Activated CD4-positive, alpha-beta memory T cell treated with anti-CD3 and anti-CD28 coated beads for 36 hours (primary cell): ENCODE measurements at places on chromosomes 11 and 22. TPM values are rescaled to one million over a fixed set of nuclear protein-coding genes. Genes with fewer than 3 reads are reported as not detected.

Gene PAX6
- total RNA-seq: not detected

Gene APOL1
- 44.7 TPM for total RNA-seq

Gene TSGA10IP
- not detected for total RNA-seq

Gene DNAJB13
- total RNA-seq: not detected
